ENCODE measurements at places on chromosomes 1 and 21.

DNA sequence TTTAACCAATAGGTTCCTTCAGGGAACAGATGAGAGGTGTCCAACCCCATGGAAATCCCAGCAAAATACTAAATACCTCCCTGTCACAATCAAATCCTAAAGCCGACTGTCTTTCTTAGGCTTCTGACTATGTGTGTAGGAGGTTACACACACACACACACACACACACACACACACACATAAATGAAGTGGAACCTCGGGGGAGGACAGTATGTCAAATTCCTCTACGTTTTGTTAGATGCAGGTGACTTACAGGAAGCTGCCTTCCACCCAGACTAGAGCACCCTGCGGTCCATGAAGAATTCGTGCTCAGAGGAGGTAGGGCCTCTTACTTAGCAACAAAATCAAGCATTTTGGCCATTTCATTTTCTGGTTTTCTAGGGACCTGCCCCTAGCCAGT is 16.4 kb downstream of the RSPH1 start:
- DNase-seq = no peak

DNA sequence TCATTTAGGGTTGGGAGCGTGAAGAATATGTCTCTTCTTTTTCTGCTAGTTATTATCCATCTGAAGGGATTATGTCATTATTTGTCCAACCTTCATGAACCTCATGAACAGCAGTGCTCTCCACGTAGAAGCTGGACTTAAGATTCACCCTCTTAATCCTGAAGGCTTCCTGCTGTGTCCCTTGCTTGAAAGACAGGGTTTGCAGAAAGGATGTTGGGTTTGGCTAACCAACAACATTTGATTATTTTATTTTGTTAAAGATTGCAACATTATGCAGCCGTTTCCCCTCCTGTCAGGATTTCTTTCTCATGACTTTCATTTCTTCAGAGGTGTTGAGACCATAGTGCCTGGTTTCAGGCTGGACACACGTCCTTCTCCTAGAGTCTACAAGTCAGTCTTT is 75.2 kb downstream of the NGF start:
- no peak for DNase-seq

DNA sequence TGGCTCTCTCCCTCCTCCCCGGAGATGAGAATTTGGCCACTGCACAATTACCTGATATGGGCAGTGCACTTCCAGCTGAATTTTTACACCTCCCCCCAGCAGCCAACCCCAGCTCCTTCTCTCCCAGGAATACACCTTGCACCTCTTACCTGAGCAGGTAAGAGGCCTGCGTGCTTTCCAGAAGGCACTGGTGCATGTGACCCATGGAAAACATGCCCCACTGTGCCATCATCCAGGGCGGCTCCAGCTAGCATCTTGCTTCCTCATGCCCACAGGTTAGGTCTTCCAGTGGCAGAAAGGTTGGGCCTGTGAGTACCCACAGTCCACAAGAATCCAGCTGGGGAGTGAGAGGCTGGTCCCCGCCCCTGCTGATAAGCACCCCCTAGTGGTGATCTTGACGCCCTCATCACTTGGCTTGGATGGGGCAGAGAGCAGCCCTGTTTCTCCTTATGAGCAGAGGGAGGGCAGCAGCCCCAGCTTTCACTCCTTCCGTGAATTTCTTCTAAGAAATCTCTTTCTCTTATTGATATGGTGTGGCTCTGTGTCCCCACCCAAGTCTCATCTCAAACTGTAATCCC is 57.8 kb downstream of the EDARADD start:
- DNase-seq = peak; percentile 53

- no peak for DNase-seq
Observed at GRCh38 chr1:82227306-82228095, 426.8 kb downstream of the ADGRL2 start.

DNA sequence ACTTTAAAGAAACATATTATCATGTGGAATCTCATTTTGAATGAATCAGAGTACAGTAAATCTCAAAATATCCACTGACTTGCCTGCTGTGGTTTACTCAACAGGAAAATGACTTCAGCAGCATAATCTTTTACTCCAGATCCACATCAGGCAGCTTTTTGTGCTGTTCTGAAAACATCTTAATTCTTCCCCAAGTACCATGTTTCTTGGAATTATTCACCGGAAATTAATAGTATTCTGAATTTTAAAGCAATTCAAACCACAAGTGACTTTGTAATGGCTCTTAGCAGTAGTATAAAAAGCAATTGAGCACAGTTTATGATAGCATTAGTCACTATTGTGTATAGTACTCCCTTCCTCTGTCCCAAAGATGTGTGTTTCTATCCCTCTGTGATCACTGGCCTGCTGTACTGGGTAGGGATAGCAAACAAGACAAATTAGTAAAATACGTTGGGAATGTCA is 64.2 kb upstream of the ERRFI1 start:
- no peak for DNase-seq

DNA sequence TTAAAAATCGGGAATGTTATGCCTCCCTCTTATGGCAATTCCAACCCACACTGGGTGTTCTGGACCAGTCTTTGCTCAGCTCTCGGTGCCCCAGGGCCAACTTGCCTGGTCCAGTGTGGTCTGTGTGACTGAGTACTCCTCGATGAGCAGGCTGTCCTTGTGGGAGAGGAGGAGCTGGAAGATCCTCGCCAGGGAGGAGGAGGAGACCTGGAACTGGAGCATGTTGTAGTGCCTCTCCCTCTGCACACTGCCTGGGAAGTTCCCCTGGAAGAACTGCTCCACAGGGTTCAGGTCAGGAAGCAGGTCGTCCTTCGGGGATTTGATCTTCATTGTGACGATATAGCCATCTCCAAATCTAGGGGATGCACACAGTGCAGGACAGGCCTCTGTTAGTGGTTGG is 88.5 kb upstream of the GCLM start:
- no peak for DNase-seq

DNA sequence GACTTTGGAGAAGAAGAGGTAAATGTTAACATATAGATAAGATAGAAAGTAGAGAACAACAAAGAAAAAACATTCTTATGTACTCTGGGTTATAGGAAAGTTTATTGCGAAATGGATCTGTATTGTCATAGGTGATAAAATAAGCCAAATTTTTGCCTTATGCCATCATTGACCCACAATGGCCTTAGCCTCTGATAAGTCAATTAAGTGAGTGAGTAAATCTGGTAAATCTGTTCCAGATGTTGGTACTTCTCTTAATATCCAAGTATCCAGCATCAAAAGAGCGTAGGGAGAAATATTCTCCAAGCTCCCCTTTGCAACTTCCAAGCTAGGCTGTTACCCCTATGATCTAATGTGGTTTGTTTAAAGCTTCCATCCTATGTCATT is 38.3 kb upstream of the CLCA4 start:
- DNase-seq = no peak

GRCh38 chr1:13523780-13524477 is 10.1 kb upstream of the LRRC38 start:
- no peak for DNase-seq

GRCh38 chr1:17118268-17118667 is 983 bp downstream of the PADI2 start:
- DNase-seq = no peak

DNA sequence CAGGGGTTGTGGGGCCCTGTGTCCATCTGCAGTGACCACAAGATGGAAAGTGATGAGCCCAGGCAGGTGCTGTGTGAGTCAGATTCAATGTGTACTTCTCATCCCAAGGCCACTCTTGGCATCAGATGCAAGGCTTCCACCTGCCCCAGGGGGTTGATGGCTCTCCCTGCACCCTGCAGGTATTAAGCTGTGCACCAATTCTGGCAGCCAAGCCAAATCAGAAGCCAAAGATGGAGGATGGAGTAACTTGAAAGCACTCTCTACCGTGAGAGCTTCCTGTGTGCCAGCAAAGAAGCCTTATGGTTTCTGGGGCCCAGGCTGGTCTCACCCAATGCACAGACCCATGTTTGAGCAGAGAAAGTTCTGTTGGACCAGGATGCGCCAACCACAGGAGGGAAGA is 44.3 kb upstream of the TENT5C start:
- DNase-seq = no peak

DNA sequence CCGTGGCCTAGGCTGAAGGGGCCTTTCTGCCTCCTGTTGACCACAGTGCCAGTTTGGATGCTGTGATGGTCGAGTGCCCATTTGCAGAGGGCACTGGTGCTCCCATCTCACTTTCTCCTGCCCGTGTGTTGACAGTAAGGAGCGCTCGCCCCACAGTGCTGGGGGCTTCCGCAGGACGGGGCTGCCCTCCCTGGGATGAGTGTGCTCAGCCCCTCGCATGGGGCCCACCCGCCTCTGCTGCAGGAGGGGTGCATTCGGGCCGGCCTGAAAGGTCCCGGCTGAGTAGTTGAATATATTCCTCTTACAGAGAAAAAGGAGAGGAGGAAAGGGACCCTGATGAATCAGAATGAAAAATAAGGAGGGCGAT is 37.3 kb downstream of the NTPCR start:
- DNase-seq = no peak

- no peak for DNase-seq
Observed at GRCh38 chr1:27004471-27005165, 8.0 kb downstream of the TENT5B start.

- no peak for DNase-seq
Observed at GRCh38 chr1:236287757-236288619, 6.2 kb upstream of the ERO1B start.

DNA sequence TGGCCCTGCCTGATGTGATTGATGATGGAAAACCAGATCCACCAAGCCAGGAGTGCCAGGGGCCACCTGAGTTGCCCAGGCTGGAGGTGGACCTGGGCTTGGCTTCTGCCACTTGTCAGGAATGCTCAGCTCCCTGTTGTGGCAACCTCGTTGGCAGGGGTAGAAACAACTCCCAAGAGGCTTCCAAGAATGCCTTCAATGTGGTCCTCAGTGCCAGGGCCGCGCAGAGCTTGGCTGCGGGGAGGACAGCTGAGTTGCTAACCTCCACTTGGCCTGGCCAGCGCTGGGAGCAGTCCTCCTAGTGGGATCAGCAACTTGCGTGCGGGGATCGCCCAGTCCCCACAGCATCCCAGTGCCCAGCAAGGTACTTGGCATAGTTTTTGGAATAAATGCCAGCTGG is 9.0 kb downstream of the MYOM3 start:
- DNase-seq = no peak

DNA sequence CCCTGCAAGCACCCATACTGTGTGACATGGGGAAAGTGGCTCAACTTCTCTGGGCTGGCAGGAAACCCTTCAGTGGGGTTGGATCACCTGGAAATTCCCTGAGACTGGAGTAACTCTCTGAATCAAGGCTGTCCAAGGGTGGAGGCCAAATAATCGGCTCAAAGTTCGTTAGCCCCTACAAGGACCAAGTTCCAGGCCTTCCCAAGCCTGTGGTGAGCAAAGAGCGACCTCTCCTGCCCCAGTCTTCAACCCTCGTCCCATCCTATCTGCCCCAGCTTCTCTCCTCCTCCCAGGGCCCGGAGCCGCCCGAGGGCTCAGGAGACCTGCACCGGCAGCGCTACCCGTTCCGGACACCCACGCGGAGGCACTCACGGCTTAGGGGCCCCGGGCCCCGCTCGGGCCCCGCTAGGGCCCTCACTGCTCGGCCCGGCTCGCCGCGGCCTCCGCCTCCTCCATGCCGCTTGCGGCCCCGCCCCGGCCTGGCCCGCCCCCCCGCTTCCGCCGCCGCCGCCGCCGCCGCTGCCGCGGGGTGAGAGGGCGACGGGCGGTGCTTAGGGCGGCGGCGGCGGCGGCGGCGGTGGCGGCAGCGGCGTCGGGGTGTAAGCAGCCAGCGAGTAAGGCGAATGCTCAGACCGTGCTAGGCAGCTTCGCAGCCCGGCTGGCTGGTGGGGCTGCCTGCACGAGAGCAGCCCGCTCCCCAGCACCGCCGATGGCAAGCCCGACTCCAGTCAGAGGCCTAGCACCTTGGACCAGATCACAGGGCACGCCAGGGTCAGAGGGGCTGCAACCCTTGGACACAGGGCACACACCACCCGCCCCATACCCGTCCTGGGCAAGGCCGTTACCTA is at the start of gene POMGNT1:
POMGNT1 (minus strand) TSS at position 471 of the 848 bp plus-strand sequence. CDS start 613 bp downstream, outside the sequence.
- peak; percentile 76 for DNase-seq

DNA sequence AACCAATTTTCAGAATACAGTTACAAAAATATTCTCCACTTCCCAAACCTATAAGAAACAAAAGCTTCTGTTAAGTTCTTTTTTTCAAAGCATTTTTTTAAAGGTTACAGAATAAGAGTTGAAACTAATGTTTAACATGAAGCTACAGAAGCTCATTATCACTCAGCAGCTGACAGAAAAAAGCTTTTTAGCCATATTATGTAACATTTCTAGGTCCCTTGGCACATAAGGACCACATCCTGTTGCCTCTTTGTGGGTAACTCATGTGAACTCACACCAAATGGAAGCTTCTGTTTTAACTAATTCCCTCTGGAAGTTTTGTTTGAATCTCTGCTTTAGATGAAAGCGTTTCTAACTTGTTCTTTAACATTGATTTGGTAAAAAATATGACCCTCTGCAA is 242.5 kb upstream of the TMPRSS15 start:
- no peak for DNase-seq

DNA sequence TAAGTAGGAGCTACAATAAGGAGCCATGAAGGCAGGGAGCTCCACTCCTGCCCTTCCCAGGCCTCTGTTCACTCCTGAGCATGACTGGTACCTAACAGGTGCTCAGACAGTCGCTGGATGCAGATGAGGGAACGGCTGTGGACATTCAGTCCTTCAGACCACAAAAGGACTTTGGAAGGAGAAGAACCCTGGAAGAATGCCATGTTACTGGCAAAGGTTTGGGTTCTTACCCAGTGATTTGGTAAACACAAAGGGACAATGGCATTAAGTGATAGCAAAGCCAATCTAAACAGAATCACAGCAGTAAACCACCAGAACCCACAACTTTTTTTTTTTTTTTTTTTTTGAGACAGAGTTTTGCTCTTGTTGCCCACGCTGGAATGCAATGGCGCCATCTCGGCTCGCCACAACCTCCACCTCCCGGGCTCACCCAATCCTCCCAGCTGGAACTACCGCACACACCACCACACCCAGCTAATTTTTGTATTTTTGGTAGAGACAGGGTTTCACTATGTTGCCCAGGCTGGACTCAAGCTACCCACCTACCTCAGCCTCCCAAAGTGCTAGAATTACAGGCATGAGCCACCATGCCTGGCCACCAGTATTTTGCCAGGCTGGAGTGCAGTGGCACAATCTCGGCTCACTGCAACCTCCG is 7.5 kb upstream of the CBR3 start:
- DNase-seq = no peak

GRCh38 chr1:215081661-215082531 is 641 bp upstream of the KCNK2 start:
- DNase-seq = no peak

DNA sequence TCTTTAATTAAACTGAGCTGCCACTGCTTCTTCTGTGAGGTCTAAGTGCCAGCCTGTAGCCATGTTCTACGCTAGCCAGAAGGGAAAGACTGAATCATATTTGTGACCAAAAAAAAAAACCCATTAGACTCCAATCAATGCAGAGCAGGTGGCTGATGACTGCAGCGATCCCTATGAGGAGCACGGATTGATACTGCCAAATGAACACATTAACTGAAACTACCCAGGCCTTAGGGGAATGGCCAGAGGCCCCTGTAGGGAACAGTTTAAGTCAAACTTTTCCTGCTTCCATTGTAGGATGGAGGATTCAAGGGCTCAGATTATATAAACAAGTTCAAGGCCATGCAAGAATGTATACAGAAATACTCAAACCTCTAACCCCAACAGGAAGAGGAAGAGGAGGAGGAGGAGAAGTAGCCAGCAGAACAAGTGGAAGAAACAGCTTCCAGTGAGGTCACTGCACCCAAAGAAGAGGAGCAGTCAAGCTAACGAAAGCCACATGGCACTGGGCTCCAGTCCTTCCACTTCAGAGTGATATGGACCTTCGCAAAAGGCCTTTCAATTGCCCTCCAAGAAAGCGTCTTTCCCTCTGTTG is 328.3 kb downstream of the SMYD3 start:
- no peak for DNase-seq
